ENCODE measurements at places on chromosomes 5 and 9.

GRCh38 chr5:174736331-174736721, 11.9 kb downstream of the MSX2 start:
- DNase-seq, result no peak

DNA sequence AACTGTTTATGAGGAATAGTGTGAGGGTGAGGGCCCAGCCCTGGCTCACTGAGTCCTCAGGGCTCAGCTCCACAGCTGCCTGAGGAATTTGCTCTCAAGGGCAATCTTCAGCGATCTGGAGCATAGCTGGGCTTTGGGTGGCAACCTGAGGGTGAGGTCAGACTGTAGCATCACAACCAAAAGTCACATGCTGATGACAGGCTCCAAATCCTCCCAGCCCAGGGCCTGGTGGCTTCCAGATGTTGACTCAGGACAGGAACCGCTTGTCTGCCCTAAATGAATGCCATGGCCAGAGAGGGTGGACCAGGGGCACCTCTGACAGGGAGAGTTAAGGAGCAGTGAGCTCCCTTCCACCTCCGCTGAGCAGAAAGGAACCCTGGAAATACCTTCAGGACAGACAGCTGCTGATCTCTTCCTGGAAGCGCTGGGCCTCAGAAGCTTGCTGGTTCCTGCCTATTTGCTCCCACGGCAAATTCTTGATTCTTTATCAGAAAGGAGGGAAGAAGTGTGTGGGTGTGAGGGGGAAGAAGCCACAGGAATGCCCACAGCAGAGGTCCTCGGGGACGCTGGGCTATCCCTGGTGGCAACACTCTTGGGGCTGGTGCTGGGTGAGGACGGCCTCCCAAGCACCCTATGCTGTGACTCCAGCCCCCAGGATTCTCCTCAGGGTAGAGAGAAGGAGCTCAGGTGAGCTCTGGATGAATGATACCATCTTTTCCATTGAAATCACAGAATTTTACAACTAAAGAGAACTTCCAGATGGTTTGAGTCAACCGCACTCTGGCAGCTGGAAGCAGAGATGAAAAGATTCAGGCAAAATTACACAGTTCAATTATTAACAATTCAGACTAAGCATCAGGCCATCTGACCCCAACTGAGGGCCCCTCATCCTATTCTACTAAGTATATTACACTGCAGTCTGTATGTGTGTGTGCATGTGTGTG, 13.8 kb upstream of the CTSL start:
- DNase-seq, result no peak

GRCh38 chr9:115328228-115328627, 210.3 kb upstream of the TNC start:
- DNase-seq, result no peak

DNA sequence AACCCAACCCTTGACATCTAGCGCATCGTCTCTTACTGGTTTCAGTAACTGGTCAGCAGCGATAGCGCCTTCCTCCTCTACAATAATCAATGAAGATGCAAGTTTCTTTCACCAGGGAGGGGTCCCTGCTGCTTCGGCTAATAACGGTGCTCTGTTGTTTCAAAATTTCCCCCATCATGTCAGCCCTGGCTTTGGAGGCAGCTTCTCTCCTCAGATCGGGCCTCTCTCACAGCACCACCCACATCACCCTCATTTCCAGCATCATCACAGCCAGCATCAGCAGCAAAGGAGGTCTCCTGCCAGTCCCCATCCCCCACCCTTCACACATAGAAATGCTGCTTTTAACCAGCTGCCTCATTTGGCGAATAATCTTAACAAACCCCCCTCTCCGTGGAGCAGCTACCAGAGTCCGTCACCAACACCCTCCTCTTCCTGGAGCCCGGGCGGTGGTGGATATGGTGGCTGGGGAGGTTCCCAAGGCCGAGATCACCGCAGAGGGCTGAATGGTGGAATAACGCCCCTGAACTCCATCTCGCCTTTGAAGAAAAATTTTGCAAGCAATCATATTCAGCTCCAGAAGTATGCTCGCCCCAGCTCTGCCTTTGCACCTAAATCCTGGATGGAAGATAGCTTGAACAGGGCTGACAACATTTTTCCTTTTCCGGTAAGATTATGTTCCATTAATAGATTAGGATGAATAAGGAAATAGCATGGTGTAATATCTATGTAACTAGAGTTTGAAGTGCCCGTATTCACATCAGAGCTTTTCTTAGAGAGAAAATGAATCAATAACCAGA, 2.2 kb downstream of the CPEB4 start:
- no peak for DNase-seq

DNA sequence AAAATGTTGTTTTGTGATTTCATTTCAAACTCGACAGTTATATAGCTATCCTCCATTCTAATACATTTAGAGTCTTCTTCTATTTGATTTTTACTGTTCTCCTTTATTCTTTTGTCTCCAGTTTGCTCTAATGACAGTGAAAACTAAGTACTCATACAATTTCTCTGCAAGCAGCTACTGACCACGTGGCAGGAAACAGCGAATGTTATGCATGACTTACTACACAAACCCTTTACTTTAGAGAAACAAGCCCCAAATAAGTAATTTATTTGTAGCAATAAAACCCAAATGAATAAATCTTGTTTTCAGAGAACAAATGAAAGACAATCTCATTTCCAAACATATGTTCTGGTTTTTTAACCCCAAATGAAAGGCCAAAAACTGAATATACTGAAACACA, 41.9 kb downstream of the CDH6 start:
- no peak for DNase-seq

- DNase-seq, result no peak
These were observed 189.1 kb upstream of the PTGER4 start for GRCh38 chr5:40490464-40491111.

DNA sequence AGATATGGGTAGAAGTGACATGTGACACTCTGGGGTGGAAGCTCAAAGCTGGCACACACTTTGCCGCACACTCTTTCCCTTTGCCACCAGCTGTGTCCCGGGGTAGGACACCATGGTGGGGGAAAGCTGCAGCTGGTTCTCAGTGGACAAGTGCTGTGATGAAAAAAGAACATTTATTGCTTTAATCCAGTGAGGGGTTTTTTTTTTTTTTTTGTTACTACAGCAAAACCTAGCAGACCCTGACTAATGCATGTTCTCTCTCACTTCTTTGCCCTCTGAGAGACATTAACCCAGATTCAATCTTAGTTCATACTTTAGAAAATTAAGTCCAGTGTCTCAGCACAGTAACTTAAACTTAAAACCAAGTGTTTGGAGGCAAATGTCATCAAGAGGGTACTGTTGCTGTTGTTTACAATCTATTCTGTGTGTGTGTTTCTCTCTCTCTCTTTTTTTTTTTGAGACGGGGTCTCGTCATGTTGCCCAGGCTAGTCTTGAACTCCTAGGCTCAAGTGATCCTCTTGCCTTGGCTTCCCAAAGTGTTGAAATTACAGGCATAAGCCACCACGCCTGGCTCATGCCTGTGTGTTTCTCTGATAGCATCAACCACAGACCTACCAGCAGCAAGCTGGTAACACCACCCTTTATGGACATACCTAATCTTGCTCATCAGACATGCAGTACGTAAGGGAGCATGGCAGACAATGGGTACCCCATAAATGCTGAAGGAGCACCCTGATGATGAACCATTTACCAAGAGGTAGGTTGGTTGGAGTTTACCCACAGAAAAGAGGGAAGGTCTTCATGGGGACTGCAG, 84.7 kb upstream of the TBC1D2 start:
- no peak for DNase-seq

DNA sequence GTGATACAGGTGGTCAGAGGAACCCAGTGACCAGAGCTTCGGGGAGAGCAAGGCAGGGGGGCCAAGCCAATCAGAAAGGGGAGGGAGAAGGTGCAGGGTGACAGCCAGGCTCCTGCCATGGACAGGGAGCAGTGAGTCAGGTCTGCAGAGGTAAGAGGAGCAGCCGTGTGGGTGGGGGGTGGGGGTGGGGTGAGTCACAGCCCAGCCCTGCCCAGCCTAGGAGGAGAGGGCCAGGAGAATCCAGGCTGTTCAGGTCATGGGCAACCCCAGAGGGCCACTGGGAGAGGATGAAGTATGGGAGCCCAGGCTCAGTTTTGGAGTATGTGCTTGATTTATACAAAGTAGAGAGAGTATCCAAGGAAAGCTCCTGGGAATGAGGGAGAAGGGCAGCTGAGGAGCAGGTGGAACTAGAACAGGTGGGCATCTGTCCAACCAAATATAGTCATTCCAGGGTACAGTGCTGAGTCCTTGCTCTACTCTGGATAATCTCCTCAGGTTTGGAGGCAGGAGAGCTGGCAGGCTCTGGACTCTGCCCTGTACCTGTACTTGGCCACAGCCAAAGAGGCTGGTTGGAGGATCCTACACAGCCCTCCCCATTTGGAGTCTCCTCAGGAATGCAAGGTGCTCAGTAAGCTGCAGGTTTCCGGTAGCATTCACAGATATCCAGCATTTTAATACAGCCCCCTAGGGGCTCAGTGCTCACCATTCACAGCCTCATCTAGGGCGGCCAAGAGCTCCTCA, 1.6 kb downstream of the HBEGF start:
- no peak for DNase-seq

DNA sequence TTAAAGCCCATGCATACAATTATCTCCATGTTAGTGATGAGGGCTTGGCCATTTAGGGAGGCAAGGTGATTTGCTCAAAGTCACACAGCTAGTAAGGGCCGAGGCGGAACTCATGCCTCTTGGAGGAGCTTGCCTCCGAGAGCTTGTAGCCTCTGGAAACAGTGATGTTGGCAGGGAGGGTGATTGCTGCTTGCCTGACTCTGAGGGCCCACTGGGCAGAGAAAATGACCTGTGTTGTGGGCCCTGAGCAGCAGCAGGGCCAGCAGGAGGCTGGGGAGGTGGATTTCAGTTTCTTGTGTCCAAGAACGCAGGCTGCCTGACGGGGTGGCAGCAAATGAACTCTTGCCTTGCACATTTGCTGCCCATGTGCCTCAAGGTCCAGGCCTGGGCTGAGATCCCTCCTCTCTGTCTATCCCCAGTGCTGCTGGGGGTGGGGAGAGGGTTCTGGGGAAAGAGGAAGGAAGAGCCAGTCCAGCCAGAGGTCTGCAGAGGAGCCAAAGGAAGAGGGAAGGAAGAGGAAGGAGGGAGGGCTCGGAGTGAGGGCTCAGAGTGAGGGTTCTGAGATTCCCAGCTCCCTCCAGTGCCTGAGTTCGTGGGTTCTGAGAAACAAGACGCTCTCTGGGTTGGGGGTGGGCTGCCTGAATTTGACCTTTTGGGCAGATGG, 16.2 kb upstream of the PTGS1 start:
- no peak for DNase-seq

- DNase-seq, result no peak
These were observed 334.0 kb downstream of the ARHGEF28 start for GRCh38 chr5:73960023-73960422.

- no peak for DNase-seq
These were observed 6.0 kb upstream of the SLC9A3 start for GRCh38 chr5:530001-530955.

GRCh38 chr5:173247041-173247440, 12.0 kb upstream of the NKX2-5 start:
- no peak for DNase-seq

- no peak for DNase-seq
These were observed 548.9 kb downstream of the IRX1 start for GRCh38 chr5:4144411-4145007.

- no peak for DNase-seq
These were observed 41.6 kb upstream of the EQTN start for GRCh38 chr9:27338527-27338903.

- DNase-seq, result no peak
These were observed 54.9 kb downstream of the NDST1 start for GRCh38 chr5:150562832-150563231.

- no peak for DNase-seq
These were observed 94.9 kb downstream of the DENND1A start for GRCh38 chr9:123834889-123835562.

GRCh38 chr5:68771221-68771620, 322.6 kb upstream of the SLC30A5 start:
- DNase-seq, result no peak

- no peak for DNase-seq
These were observed 94.9 kb downstream of the ADRB2 start for GRCh38 chr5:148921350-148921749.

GRCh38 chr5:160513485-160513884, 91.8 kb downstream of the PTTG1 start:
- no peak for DNase-seq

DNA sequence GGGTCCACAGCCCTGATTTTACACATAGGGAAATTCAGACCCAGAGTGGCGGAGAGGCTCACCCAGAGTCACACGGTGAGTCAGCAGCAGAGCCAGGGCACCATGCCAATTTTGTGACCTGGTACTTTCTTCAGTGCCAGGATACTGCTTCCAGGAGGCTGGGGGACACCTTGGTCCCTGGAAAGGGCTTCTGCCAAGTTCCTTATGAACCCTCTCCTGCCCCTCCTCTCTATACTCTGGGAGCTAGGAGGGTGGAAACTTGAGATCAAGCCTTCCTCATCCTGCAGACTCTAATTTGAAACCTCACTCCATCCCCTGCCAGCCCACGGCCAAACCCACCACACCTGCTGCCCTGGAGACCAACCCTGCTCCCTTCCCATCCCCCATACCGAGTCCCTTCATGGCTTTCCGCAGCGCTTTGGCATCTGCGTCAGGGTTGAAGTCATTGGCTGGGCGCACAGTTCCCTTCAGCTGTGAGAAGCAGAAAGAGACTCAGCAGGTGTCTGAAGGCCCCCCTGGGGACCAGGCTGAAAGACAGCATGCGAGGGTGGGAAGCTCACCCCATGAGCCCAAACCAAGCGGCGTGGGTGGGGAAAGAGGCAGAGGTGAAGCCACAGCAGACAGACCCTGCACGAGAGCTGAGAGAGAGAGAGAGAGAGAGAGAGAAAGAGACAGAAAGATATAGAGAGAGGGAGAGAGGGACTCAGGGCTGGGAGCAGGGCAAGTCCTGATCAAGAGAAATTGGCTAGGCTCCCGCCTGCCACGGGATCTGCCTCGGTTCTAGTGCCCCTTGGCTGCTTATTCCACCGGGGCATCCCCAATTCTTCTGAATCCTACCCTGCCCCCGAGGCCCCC, 33.5 kb downstream of the ANXA6 start:
- DNase-seq, result no peak

DNA sequence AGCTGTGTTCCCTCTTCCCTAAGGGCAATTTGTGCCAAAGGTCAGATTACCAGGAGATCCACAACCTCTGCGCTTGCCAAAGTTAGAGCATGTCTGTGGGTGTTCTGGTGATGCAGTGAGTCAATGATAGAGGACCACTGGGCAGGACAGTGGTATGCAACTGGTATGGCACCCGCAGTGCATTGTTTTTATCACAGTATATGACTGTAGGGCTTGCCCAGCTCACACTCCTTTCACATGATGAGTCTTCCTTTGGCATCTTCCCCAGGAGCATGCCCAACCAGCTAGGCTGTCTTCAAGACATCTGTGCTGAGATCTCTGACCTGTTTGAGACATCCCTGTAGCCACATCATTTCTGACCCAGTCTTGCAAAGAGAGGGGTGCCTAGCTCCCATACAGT, 1650.0 kb upstream of the CDH6 start:
- no peak for DNase-seq

DNA sequence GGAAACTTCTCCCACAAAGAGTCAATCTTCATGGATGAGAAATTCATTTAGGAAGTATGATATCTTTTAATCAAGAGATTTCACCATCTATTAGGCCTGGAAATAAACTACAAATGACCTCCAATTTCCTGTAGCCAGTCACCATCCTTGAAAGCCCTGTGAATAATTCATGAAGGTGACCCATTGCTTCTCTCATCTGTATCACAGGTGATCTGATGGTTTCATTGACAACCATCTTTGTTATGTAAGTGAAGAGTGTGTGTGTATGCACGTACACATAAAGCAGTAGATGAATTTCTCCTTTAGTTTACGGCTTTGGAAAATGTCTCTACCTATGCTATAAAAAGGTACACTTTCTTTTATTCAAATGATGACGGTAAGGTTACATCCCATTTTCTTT, 644.1 kb upstream of the KLF4 start:
- DNase-seq, result no peak

- DNase-seq, result no peak
These were observed 10.3 kb upstream of the GPSM1 start for GRCh38 chr9:136316896-136317676.
